ENCODE measurements at places on chromosomes 1 and 21.
A peak's percentile ranks its signal among the peaks of the same experiment; 100 is the strongest.

GRCh38 chr1:26278303-26278702 lies 1.6 kb upstream of the SH3BGRL3 start:
- DNase-seq = no peak

GRCh38 chr1:223129229-223129901 lies 13.7 kb downstream of the TLR5 start:
- DNase-seq = no peak

- DNase-seq = no peak
Observed at GRCh38 chr1:55146781-55147180, 68.4 kb downstream of the USP24 start.

- DNase-seq = no peak
Observed at GRCh38 chr1:147723691-147724323, 36.6 kb downstream of the GJA5 start.

DNA sequence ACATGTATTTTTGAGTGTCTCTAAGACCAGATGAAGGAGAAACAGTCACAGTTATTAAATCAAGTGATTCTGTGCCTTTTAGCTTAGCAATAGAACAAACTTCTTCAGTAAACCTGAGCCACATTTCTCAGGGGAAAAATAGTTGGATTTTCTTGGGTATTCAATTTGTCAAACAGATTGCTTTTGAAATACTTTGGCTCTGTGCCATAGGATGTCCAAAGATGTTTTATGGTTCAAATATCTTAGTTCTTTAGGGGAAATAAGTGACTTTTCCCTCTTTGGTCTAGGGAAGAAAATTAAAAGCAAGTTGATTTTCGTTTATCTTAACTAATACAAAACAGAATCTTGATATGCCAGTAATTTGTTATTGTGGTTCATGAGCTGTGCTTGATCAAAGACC lies 125.9 kb downstream of the ATP5PO start:
- no peak for DNase-seq

- DNase-seq = no peak
Observed at GRCh38 chr1:108925920-108926319, 37.4 kb downstream of the CLCC1 start.

GRCh38 chr1:208799186-208799585 lies 555.0 kb upstream of the PLXNA2 start:
- DNase-seq = no peak

- no peak for DNase-seq
Observed at GRCh38 chr1:170221031-170221430, 75.3 kb downstream of the NTMT2 start.

GRCh38 chr1:25907601-25908000 lies 1.4 kb upstream of the STMN1 start:
- DNase-seq = no peak

- DNase-seq = no peak
Observed at GRCh38 chr1:171480035-171480434, 5.3 kb upstream of the PRRC2C start.

GRCh38 chr21:37842163-37842919 lies 73.9 kb downstream of the KCNJ6 start:
- no peak for DNase-seq

- no peak for DNase-seq
Observed at GRCh38 chr1:200642481-200642880, 21.9 kb upstream of the KIF14 start.

DNA sequence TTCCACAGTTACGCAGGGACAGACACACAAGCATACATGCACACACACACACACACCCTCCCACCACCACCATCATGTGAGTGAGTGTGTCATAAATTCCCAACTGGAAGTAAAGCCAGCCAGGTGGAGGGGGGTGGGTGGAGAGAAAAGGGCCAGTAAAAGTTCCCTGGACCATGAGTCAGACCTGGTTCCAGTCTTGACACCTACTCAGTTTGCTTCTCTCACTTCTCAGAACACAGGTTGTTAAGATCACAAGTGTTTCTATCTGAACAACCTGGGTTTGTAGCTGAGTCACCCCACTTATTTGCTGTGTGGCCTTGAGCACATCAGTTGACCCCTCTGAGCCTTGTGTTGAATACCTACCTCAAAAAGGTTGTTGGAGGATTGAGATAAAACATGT lies 9.6 kb downstream of the EPHA10 start:
- no peak for DNase-seq

DNA sequence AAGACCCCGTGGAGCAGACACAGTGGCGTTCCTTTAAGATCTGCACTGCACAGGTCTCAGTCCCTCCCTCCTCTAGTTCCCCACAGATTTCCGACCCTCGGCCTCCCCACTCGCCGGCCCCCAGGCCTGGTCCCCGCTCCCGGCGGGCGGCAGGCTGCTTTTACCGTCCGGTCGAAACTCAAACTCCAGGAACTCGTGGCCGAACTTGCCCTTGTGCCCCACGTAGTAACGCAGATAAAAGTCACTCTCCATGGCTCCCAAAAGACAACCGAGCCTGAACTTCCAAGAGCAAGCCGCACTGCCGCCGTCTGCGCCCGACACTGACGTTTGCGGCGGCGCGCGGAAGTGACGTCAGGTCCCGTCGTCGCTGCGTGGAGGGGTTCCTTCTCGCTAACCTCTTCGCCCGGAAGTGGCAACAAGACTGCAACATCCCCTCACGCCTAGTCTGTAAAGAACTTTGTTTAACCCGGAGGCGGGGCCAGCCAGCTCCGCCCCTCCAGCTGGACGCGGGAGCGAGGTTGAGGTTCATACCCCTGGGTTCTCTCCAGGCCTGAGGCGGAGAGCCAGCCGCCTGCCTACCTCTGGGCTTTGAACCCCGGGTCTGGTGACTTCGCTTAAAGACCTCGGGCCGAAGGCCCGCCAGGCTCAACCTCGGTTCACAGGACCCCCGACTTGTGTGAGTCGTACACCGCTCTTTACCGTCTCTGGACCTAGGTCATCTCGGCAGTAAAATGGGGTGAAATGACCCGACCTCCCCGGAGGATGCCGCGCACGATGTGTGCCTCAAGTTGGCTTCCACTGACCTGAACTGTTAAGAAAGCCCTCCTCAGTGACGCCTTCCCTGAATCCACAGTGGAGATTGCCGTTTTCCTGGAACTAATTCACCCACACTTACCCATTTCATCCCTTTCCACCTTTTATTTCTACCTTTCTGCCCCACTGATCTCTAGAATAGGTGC lies at the start of gene MAGOH:
Gene MAGOH (minus strand): TSS at position 322 of the 959 bp plus-strand sequence. CDS start 70 bp downstream, at position 252.
- DNase-seq = peak; percentile 94
